Naive B cell (primary cell): ENCODE measurements at places on chromosomes 6 and 20.
A peak's percentile ranks its signal among the peaks of the same experiment; 100 is the strongest.

DNA sequence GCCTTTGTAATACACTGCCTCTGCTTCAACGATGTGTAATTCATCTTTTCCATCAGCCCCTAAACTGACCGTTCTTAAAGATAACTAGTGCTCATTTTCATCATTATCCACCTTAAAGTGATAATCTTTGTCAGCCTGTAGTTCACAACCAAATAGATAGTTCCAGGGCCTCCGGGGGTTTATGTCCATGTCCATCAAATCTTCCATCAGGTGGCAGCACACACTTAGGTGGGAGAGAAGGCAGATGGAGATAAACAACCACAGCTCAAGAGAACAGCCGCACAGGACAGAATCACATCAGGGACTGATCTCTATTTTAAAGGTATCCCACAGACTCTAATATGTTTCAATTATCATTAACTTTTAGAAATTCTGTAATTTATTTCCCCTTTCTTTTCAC lies 90.9 kb downstream of the LMBRD1 start:
- no peak overlapping the region for H3K4me3 ChIP-seq
- H3K36me3 ChIP-seq = peaks cover 5% of the 10 kb centered on the region
- no peak for DNase-seq
- peaks cover 7% of the 10 kb centered on the region for H3K4me1 ChIP-seq
- H3K27ac ChIP-seq = no peak overlapping the region

DNA sequence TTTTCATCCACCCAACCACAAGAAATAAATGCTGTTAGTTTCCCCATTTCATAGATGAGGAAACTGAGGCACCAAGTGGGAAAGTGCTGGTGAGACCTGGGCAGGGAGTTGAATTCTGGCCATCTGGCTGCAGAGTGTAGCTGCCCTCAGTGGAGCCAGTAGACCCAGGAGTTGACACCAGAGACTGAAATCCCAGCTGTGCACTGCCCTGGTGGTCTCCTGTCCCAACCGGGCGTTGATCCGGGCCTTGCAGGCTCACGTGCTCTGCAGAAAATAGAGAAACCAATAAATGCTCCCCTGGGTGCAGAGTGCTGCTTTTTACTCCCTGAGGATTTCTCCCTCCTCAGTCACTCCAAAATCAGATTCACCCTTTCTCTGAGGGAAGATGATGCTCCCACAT lies 18.4 kb downstream of the HLA-F start:
- no peak overlapping the region for H3K4me3 ChIP-seq
- H3K4me1 ChIP-seq = peaks cover 5% of the 10 kb centered on the region
- H3K36me3 ChIP-seq = no peaks in the 10 kb centered on the region
- no peak for DNase-seq
- no peak overlapping the region for H3K27ac ChIP-seq

DNA sequence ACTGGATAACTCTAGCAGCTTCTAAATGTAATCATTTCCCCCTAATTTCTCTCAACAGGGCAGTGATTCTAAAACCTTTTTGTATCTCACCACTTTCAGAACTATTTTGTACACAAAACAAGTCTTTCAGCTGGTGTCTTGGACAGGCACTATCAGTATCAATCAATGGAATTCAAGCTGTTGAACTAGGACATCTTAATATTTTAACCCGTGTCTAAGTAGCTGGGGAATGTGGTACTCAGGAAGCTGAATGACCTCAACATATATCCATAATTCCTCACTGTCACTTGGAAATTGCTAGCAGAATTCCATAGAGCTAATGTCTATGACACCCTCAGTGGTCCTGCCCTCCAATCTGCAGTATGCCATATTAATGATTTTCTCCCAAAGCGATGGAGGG lies 24.5 kb downstream of the ADAT2 start:
- no peaks in the 10 kb centered on the region for H3K36me3 ChIP-seq
- no peak overlapping the region for H3K27ac ChIP-seq
- no peak for DNase-seq
- H3K4me3 ChIP-seq = no peak overlapping the region

DNA sequence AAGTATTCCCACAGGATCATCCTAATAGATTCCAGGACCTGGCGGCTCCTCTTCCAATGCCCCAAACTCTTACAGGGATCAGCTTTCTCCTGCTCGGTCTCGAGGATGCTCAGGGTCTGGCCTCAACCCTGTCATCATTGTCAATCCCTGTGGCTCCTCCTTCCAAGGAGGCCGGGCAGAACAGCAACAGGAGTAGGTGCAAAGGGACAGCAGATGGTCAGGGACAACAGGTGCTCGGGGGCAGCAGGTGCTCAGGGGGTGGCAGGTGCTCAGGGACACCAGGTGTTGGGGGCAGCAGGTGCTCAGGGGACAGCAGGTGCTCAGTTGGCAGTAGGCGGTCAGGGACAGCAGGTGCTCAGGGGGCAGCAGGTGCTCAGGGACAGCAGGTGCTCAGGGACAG lies 84.8 kb downstream of the TTLL2 start:
- H3K36me3 ChIP-seq = no peaks in the 10 kb centered on the region
- no peak overlapping the region for H3K27ac ChIP-seq
- no peak for DNase-seq
- H3K4me3 ChIP-seq = no peak overlapping the region
- peaks cover 15% of the 10 kb centered on the region for H3K27me3 ChIP-seq
- H3K4me1 ChIP-seq = no peaks in the 10 kb centered on the region

- H3K27ac ChIP-seq = no peak overlapping the region
- no peak overlapping the region for H3K4me3 ChIP-seq
- H3K36me3 ChIP-seq = no peaks in the 10 kb centered on the region
- H3K27me3 ChIP-seq = peaks cover 19% of the 10 kb centered on the region
These were observed 91.2 kb downstream of the ISM1 start for GRCh38 chr20:13312300-13312699.

GRCh38 chr6:20559924-20560551 lies 25.8 kb downstream of the CDKAL1 start:
- H3K36me3 ChIP-seq = peaks cover 4% of the 10 kb centered on the region
- no peak overlapping the region for H3K27ac ChIP-seq
- no peaks in the 10 kb centered on the region for H3K27me3 ChIP-seq
- no peak for DNase-seq
- H3K4me3 ChIP-seq = no peak overlapping the region
- H3K4me1 ChIP-seq = peaks cover 7% of the 10 kb centered on the region

DNA sequence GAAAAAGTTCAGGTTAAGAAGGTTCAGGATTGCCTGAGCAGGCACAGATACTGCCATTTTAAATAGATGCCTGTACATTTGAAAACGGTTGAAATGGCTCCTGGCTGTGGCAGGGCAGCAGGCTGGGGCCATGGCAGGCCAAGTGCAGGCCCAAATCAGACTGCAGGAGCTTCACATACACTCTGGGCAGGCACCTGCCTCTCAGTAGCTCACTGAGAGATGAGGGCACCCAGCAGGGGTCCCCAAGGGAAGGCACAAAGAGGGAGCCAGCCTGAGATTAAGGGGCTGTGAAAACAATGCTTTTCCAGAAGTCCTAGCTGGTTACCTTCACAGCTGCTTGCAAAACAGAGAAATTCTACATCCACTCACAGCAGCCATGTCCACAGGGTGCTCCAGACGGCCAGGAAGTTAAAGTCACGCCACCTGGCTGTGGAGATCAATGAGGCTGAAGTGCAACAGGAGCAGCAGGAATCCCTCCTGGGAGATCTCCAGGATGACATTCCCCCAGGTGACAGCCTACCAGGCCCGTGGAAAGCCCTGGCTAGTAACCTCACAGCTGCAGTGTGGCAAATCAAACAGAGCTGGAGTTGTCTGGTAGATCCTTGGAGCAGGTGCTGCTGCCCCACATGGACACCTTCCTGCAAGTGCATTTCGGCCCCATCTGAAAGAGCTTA lies 6.2 kb upstream of the RAET1E start:
- H3K27me3 ChIP-seq = peaks cover 38% of the 10 kb centered on the region
- DNase-seq = no peak
- no peak overlapping the region for H3K27ac ChIP-seq

- no peak overlapping the region for H3K27ac ChIP-seq
- no peak overlapping the region for H3K4me3 ChIP-seq
- H3K27me3 ChIP-seq = peaks cover 41% of the 10 kb centered on the region
- peaks cover 4% of the 10 kb centered on the region for H3K4me1 ChIP-seq
- peaks cover 11% of the 10 kb centered on the region for H3K36me3 ChIP-seq
These were observed 65.1 kb upstream of the PLEKHG1 start for GRCh38 chr6:150534553-150534952.

DNA sequence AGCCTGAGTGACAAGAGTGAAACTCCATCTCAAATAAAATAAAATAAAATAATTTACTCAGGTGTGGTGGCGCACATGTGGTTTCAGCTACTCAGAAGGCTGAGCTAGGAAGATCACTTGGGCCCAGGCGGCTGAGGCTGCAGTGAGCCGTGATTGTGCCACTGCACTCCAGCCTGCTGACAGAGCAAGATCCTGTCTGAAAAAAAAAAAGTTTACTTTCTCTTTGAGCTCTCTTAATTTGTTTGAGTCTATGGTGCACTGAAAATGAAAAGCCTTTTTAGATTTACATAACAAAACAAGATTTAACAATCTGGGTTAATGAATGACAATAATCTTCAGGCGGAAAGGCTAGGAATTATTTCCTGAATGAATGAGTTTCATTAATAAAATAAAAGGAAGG lies 23.3 kb upstream of the NHSL1 start:
- no peak overlapping the region for H3K4me3 ChIP-seq
- peaks cover 5% of the 10 kb centered on the region for H3K27me3 ChIP-seq
- H3K36me3 ChIP-seq = no peaks in the 10 kb centered on the region
- DNase-seq = no peak

GRCh38 chr6:340186-340955 lies 48.1 kb downstream of the DUSP22 start:
- peak overlapping the region; percentile 61 for H3K27ac ChIP-seq
- H3K27me3 ChIP-seq = no peaks in the 10 kb centered on the region
- H3K4me1 ChIP-seq = peaks cover 97% of the 10 kb centered on the region
- peaks cover 13% of the 10 kb centered on the region for H3K36me3 ChIP-seq
- no peak for DNase-seq

- no peak overlapping the region for H3K27ac ChIP-seq
- no peak overlapping the region for H3K4me3 ChIP-seq
These were observed 20.1 kb downstream of the NSFL1C start for GRCh38 chr20:1446536-1446935.

GRCh38 chr6:29726001-29726400 lies 2.8 kb downstream of the HLA-F start:
- peak overlapping the region; percentile 41 for H3K27ac ChIP-seq
- peaks cover 13% of the 10 kb centered on the region for H3K36me3 ChIP-seq
- no peak for DNase-seq
- H3K4me1 ChIP-seq = peaks cover 73% of the 10 kb centered on the region

DNA sequence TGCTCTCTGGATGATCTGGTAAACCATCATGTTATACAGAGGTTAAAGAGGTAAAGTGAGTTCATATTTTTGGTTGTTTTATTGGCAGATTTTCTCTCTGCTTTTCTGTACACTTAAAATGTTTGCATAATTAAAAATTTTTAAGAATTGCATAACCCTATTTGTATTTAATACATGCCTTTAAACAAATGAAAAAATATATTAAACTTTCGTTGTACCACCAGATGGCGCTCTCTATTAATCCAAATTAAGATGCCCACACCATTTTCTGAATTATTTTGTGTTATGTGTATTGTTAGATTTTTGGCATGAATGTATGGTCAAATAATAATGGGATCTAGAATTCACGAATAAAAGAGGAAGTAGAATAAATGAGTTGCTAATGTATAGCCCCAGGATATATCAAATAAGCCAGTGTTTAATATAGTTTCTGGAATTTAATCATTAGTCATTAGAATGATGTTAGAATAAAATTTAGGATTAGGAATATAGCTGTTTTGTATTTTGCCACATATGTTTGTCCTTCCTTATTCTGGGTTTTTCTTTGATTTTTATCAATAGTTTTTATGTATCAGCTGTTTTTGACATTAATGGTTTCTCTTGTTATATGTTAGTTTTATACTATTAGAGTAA lies 38.9 kb downstream of the SMAP1 start:
- no peaks in the 10 kb centered on the region for H3K36me3 ChIP-seq
- no peaks in the 10 kb centered on the region for H3K27me3 ChIP-seq
- peaks cover 30% of the 10 kb centered on the region for H3K4me1 ChIP-seq
- no peak overlapping the region for H3K4me3 ChIP-seq
- no peak overlapping the region for H3K27ac ChIP-seq
- DNase-seq = peak; percentile 45

DNA sequence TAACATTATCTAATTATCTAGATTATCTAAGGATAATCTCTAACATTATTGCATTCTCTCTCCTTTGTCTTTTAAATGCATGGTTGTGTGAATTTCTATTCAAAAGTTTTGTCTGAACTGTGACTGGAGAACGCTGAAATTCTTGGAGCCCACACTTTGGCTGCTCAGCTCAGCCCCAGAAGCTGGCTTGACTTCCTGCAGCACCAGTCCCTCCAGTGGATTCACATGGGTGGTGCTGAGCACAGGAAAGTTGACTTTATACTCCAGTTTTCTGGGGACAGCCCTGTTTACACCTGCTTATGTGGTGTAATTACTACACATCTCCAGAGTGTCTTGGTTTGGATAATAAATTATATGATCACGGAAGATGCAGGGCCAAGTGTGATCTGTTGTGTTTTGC lies 255.1 kb upstream of the NOX3 start:
- H3K36me3 ChIP-seq = no peaks in the 10 kb centered on the region
- no peaks in the 10 kb centered on the region for H3K27me3 ChIP-seq
- no peaks in the 10 kb centered on the region for H3K4me1 ChIP-seq
- no peak overlapping the region for H3K4me3 ChIP-seq
- DNase-seq = no peak
- no peak overlapping the region for H3K27ac ChIP-seq

GRCh38 chr6:164911873-164912580 lies 397.4 kb downstream of the C6orf118 start:
- H3K27ac ChIP-seq = no peak overlapping the region
- H3K27me3 ChIP-seq = no peaks in the 10 kb centered on the region
- no peak for DNase-seq

DNA sequence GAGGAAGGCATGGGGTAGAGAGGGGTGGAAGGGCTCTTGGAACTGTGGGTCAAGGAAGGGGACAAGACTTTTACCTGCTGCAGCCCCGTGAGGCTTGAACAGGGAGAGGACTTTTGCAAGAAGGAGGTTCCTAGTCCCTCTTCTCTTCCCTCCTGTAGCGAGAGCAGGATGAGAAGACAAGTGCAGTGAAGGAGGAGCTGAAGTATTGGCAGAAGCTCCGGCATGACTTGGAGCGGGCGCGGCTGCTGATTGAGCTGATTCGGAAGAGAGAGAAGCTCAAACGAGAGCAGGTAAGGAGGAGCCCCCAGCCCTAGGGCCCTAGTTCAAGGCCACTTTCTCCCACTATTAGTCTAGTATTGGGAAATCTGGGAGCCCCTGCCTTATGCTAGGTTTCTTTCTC lies 10.6 kb downstream of the BRPF3 start:
- H3K4me1 ChIP-seq = peaks cover 37% of the 10 kb centered on the region
- peaks cover 61% of the 10 kb centered on the region for H3K36me3 ChIP-seq
- H3K4me3 ChIP-seq = no peak overlapping the region
- DNase-seq = no peak
